NCI-H187 treated with DMSO at 0.1 percent for 48 hours (cell line): ENCODE measurements at places on chromosomes 6 and 20.

DNA sequence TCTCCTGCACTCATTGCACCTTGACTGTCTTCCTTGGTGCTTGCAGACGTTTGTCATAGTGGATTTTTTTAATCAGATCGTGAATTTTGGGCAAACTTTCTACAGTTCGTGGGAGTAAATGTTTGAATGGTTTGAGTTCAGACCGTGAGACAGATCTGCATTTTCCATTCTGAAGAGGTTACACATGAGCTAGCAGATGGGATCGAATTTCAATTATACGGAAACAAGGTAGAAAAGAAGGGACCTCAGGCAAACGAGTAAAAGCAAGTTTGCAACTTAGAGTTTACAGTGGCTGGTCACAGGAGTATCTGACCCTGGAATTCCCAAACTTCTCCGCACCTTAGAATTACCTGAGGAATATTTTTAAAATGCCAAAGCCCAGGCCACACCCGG lies 17.2 kb upstream of the NCR2 start:
- peak; percentile 14 for DNase-seq

DNA sequence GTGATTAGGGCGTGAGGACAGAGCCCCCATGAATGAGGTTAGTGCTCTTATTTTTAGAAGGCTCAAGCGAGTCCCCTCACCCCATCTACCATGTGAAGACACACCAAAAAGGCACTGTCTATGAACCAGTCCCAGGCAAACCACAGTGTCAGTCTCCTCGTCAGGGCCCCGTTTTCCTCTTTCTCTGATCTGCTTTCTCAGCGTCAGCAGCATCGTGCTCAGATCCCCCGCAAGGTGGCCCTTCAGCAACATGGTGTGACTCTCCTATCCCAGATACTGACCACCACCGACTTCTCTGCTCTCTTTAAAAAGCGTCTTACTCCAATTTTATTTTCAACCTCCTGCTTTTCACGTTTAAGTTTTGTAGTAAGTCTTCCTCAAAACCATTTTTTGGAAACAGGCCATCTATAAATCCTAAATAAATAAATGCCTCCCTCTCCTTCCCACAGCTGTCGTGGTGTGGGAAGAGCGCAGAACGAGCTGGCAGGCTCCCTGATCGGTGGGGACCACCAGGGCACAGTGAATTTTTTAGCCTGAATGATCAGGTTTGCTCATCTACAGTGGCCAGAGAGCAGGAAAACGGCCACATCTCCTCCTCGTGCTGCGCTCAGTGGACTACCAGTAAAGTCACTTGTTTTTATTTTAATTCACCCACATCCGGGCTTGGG lies 113.1 kb downstream of the BMP7 start:
- DNase-seq: no peak

- DNase-seq: peak; percentile 9
These were observed 5.3 kb upstream of the COL12A1 start for GRCh38 chr6:75210885-75211739.

- no peak for DNase-seq
These were observed 3.5 kb downstream of the RING1 start for GRCh38 chr6:33211666-33212422.

DNA sequence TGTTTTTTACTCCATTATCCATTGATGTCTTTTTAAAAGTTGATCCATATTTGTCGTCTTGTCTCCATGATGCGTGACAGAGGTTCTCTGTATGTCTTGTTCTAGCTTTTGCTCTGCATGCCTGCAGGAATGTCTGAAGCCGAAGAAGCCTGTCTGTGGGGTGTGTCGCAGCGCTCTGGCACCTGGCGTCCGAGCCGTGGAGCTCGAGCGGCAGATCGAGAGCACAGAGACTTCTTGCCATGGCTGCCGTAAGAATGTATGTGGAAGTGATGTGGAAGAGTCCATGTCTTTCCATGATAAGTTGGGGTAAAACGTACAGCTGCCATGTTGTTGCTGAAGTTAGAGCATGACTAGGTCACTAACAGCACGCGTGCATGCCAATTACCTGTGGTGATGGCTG lies 5.3 kb downstream of the RNF114 start:
- DNase-seq: no peak

GRCh38 chr6:161439093-161439492 lies 165.2 kb upstream of the AGPAT4 start:
- DNase-seq: no peak

- DNase-seq: no peak
These were observed 85.7 kb upstream of the TAB2 start for GRCh38 chr6:149231778-149232177.

- DNase-seq: no peak
These were observed 138.8 kb downstream of the HFE start for GRCh38 chr6:26225848-26226578.

DNA sequence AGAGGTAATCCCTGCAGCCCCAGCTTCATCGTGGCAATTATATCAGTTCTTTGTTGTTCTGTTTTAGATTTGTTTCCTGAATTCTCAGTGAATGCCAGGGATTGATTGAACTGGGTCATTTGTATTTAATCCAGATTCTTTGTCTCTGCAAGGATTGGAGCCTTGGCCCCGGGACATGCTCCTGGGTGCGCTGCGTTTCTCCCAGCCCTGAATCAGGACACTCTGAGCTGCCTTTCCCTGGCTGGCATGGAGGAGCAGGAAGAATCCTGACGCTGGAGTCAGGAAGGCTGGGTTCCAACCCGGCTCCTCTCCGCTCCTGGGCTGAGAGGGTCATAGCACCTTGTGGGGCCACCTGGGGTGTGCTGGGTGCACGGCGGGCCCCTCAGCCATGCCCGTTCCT lies 545.6 kb downstream of the QKI start:
- no peak for DNase-seq

DNA sequence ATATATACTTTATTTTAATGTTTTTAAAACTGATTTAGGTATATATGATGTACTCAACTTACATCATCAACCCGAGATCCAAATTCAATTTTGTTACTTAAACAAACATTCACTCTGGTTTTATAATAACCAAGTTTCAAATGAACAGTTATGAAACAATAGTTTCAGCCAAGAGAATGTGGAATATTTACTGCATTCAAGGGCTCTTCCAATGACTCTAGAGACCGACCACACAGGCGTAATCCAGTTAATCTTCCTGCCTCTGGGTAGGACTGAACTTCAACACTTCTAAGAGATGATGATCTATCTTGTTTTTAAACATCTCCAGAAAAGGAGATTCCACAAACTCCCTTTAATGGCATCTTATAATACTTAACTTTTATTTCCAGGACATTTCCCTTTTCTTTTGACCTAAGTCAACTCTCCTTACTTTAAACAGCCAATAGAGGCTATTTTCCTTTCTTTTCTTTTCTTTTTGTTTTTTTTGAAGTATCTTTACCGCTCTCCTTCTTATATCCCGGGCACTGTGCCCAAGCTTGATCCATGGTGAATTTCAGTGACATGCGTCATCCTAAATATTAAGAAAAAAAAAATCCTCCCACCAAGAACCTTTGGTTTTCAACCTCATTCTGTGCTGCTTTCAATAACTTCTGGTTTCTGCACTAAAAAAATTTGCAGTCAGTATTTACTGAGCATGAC lies 110.1 kb downstream of the KIF13A start:
- no peak for DNase-seq

DNA sequence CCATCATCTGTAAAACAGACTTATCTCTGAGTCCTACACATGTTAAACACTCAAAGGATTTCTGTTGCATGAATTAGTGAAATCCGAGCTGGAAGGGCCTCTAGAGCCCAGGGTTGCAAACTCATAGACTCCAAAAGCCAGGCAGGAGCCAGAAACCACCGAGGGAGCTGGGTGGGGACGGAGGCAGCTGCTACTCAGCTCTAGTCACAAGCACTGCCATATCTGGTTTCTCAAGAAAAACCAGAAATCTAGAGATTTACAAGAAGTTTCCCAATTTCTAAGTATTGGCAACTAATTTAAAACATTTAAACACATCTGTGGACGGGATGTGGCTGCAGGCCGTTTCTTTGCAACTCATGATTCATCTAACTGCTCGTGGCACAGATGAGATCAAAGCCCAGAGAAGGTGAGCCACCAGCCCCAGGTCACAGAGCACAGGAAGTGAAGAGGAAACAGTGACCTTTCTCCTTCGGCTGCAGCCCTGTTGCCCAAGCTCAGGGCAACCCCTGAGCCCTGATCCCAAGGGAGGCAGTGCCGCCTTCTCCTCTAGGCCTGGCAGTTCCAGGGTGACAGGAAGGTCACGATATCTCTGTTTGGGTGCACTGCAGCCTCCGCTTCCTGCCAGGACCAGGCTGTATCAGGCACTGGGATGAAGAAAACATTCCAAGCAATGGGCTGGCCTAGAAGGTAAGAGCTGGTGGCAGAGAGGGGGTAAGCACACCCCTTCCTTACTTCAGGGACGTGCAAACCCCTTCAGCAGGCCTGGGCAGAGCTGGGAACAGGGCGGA lies 26.4 kb upstream of the PTGIS start:
- DNase-seq: no peak
